ENCODE measurements at places on chromosomes 3 and 15.

- no peak for DNase-seq
Measured at GRCh38 chr15:79973456-79974195, 2.6 kb upstream of the BCL2A1 start.

DNA sequence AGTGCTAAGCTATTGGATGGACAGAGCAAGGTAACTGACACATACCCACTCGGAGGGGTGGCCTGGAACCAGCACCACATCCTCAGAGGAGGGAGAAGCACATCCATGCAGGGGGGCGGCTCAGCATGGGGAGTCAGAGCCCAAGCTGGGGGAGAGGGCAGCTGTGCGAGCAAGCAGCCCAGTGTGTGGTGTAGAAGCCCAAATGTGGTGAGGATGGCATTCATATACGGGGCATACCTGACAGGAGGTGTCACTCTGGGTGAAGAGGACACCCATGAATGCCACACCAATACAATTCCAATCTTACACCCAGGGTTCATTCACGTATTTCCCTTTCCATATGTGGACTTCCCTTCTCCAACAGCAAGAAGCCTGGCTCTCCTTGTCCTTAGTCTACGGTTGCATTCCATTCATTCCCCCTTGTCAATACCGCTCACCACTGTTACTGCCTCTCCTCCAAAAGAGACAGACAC, 58.7 kb upstream of the ACAN start:
- DNase-seq: no peak

- no peak for DNase-seq
Measured at GRCh38 chr3:150779402-150779858, 16.5 kb upstream of the SIAH2 start.

GRCh38 chr15:45180648-45181436, 6.9 kb downstream of the SHF start:
- DNase-seq: no peak

GRCh38 chr3:15283702-15284101, 48.7 kb downstream of the SH3BP5 start:
- no peak for DNase-seq

Data from NCI-H2081 (cell line).